ENCODE measurements at places on chromosomes 7 and 10. TPM values are rescaled to one million over a fixed set of nuclear protein-coding genes. Genes with fewer than 3 reads are reported as not detected.

A1CF gene
- total RNA-seq, result not detected

INHBA gene
- 12.3 TPM for total RNA-seq

GAD2 gene
- total RNA-seq, result not detected

SLC26A5 gene
- not detected for total RNA-seq

BTBD16 gene
- total RNA-seq, result not detected

MUC3A gene
- not detected for total RNA-seq

MYL10 gene
- not detected for total RNA-seq

ADRB1 gene
- not detected for total RNA-seq

SRRM3 gene
- 2.7 TPM for total RNA-seq

TAS2R3 gene
- 0.17 TPM for total RNA-seq

CCAR1 gene
- total RNA-seq, result 17.4 TPM

SUN3 gene
- total RNA-seq, result not detected

CCL24 gene
- total RNA-seq, result not detected

SPRN gene
- 2.1 TPM for total RNA-seq

INA gene
- 0.12 TPM for total RNA-seq

PALD1 gene
- total RNA-seq, result 3.7 TPM

PRKG1 gene
- 15.3 TPM for total RNA-seq
